AG04449 (cell line): ENCODE measurements at places on chromosomes 7 and 10.

DNA sequence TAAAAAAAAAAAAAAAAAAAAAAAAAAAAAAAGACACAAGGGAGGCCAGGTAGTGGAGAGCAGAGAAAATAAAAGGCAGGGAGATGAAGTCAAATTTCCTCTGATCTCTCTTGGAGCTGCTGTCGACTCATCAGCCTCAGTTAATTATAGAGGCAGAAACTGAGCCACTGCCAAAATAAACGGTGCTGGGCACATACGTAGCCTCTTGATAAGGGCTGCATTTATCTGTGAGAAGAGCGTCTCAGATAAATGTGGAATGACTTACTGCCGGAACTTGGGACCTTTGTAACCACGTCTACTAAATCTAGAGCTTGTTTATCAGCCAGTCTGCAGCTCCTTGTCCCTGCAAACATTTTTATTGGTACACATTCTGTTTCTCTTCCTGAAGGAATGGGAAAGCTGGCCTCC, 162.3 kb downstream of the BAMBI start:
- DNase-seq: no peak

DNA sequence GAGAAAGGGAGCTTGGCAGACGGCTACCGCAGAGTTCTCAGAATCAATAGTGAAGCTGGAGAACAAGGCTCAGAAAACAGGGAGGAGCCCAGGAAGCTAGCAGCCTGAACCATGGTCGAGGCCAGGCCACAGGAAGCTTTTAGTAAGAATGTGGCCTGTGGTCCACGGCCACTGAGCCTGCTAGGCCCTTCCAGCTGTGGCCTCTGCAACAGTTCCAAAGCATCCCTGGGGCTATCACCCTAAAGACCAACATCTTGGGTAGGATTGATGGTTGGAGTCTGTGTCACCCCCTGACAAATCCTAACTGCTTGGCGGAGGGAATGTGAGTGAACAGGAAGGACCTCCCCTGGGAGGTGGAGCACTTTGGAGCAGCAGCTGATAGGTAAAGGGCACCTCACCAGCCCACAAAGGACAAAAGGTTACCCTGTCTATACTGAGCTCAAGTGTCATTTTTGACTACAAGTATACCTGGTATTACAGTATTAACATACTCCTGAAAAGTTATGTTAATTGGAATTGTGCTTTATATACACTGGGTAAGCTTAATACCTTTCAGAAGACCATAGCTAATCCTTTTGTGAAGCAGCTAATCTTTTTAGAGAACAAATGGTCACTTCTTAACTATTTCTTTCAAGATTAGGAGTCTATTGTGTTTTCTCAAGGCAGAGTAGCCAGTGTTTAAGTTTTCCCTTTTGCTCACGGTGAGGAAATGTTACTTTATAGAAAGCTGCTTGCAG, 18.7 kb downstream of the PTPRE start:
- DNase-seq: no peak

- DNase-seq: no peak
Observed at GRCh38 chr7:31864646-31865045, 177.6 kb downstream of the PPP1R17 start.

- DNase-seq: no peak
Observed at GRCh38 chr7:16356301-16356958, 64.9 kb downstream of the CRPPA start.

- no peak for DNase-seq
Observed at GRCh38 chr10:7409045-7409731, 1.6 kb downstream of the SFMBT2 start.

GRCh38 chr10:24958091-24958720, 5.8 kb upstream of the PRTFDC1 start:
- peak; percentile 72 for DNase-seq
